ENCODE measurements at places on chromosomes 6 and 20.

GRCh38 chr6:160031871-160032270 is 63.0 kb downstream of the IGF2R start:
- DNase-seq = no peak

DNA sequence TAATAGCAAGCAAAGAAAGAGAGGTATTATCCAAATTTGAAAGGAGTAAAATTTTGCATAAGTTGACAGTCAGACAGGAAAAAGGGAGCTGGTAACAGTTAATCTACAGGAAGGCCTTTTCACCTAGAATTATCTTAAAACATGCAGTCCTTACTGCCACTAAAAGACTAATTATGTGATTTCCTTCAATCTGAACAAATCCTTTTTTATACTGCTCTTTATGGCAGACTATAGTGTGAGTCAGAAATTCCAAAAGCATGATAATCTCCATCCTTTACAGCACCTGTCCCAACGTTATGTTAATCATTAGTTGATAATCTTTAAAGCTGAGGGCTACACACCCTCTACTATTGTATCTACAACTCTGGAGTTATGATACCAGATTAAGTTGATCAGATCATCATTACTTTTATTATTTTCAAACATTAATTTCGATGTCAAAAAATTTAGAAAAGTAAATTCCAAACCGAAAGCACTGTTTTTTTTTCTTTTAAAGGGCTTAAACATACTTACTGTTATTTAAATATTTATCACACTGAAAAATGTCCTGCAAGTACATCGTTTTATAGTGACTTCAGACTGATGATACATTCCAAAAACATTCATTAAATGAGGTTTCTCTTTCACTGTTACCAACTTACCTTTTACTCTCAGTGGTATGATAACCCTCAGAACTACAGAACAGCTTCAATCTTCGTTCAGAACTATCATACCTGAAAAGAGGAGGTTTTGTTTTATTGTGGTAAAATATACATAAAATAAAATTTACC is 33.2 kb upstream of the AKAP7 start:
- no peak for DNase-seq

GRCh38 chr20:13788167-13788834 is 3.5 kb downstream of the NDUFAF5 start:
- DNase-seq = no peak

DNA sequence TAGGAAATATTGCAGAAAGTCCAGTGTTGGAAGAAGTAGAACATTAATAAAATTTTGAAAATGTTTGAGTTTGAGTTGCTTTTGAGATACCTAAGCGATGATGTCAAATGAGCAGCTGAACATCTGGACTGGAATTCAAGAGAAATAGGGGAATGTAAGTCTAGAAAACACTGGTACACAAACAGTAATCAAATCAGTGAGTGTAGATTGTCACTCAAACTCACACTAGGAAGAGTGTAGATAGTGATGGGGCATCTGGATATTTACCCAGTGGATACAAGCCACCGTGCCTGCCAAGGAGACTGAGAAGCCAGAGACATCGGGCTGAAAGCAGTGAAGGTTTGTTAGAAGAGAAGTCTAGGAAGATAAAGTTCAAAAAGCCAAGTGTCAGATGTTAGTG is 2.2 kb downstream of the HMGCLL1 start:
- DNase-seq = no peak

DNA sequence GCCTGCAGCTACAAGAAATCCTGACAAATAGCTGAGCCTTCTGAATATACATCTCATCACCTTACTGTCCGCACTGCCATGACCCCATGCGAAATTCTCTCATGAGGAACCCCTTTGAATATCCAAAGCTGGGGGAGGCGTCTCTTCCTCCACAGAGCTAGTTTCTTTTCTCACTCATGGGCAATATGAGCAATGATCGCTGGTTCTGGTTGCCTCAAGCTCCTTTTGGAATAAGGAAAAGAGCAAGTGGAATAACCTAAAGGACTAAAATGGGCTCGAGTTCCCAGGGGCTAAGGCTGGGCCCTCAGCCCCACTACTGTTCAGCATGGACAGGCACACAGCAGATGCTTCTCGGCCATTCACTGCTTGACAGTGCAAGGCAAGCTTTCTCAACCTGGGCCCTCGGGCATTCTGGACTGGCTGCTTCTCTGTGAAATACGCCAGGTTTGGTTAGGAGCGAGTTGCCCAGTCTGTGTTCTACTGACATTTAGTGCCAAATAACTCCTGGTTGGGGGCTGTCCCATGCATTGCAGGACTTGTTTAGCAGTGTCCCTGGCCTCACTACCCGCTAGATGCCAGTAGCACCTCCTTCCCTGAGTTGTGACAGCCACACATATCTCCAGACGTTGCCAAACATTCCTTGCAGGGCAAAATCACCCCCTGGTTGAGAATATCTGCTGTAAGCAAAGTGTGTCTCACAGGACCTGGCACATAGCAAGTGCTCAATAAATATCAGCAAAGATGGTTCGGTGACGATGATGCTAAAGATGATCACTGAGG is 156.8 kb downstream of the CEBPB start:
- no peak for DNase-seq

GRCh38 chr20:50930139-50930975 is 880 bp downstream of the ADNP start:
- DNase-seq = no peak

DNA sequence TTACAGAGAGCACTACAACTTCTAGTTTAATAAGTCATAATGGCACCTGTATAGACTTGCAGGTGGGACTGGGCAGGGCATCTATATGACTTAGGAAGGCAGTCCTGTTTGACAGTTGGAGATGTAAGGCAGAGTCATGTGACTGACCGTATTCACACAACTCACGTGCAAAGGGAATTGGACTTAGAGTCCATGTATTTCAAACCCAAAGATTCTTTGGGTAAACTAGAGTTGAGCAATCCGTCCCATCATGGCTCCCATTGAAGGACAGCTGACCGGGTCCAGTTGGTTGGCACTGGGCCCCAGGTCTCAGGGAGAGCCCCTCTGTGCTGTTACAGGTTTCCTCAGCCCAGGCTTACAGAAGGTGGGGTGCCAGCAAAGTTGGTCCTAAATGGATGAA is 121.9 kb downstream of the ARID1B start:
- no peak for DNase-seq

DNA sequence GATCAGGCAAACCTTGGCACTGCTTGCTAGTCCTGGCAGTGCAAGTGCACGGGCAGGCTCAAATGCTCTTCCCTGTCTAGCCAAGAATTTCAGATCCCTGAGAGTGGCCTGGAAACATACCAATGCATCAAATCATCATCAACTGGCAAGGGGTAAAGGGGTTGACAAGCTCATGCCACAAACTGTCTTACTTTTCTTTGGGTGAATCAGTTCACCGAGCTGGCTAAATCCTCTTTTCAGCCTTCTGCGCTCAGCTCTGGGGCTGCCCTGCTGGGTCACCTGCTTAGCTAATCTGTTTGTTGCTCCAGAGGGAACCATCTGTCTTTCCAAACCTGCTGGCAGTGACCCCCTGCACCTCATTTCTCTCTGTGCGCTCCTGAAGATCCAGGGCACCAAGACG is 59.5 kb downstream of the LYRM4 start:
- no peak for DNase-seq

- no peak for DNase-seq
These were observed 113.9 kb downstream of the HFE start for GRCh38 chr6:26200918-26201721.

DNA sequence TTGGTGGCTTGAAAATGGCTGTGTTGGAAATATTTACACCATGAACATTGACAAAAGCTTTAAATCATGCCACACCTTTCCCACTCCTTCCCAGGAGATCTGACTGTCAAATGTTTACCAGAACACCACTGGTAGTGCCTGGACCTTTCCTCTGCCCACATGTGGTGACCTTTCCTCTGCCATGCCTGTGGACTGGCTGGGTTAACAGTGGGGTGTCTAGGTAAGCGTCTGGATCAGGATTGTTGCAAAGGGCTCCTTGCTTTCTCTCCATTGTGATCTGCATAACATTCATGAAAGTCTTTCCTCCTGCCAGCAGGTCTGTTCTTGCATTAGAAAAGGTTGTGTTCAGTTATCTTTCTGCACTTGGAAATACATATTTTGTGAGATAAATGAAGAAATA is 572.7 kb downstream of the DHX35 start:
- DNase-seq = no peak

- DNase-seq = no peak
These were observed 44.8 kb upstream of the SLC17A4 start for GRCh38 chr6:25709761-25710160.

DNA sequence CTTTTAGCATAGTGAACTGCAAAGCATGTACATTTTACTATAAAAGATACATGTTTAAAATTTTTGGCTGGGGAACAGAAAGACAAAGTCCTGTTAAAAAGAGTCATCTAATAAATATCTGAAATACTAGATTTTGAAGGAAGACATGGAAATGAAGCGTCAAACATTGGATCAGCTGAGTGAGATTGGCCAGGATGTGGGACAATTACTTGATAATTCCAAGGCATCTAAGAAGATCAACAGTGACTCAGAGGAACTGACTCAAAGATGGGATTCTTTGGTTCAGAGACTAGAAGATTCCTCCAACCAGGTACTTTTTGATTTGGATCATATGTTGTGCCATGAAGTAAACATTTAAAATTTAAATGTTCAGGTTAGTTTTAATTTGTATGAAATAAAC is 162.3 kb downstream of the UTRN start:
- no peak for DNase-seq

DNA sequence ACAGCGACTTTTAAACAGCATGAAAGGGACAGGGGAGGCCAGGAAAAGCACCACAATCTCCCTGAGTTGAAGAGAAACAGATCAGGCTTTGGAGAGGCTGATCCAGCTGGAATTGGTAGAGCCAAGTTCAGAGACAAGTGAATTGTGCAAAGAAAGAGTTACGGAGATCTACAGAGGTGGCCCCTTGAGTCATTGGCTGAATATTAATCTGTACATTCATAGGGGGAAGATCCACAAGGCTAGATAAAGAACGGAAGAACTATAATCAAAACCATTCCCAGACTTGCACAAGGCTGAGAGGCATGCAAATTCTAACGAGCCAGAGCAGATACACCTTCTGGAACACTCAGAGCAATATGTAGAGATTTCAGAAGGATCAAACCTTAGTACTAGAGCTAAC is 14.2 kb upstream of the FOXQ1 start:
- no peak for DNase-seq

DNA sequence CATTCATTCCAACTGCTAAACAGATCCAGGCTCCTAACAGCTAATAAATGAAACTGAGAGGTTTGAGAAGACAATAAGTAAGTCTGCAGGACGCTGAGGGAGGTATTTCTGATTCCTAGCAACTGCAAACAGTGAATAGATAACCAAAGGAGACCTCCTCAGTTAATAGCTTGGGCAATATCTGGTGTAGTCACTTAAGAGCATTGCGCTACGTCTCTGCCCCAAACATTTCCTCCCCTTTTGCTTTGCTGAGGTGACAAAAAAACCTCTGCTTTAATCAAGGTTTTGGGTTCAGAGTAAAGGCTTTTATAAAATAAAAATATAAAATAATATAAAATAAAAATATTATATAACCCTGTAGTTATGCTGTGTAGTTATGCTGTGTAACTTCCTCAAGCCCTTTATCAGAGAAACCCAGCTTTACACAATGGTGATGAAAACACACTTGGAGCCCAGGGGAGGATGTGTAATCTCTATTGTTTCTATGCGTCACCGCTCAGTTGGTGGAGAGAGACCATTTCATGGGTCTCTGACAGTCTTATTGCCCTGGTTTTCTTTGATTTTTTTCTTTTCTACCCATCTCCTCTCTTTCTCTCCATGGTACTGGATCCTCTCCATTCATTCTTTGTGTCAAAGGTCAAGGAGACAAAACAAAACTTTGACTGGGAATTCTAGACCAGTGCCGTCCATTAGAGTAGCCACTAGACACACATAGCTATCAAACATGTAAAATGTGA is 18.9 kb upstream of the CALHM5 start:
- no peak for DNase-seq

- no peak for DNase-seq
These were observed 116.6 kb downstream of the PTPRK start for GRCh38 chr6:128403618-128404444.

GRCh38 chr6:8731874-8732273 is 296.5 kb upstream of the SLC35B3 start:
- no peak for DNase-seq

- no peak for DNase-seq
These were observed 18.0 kb downstream of the HECA start for GRCh38 chr6:139152892-139153271.

DNA sequence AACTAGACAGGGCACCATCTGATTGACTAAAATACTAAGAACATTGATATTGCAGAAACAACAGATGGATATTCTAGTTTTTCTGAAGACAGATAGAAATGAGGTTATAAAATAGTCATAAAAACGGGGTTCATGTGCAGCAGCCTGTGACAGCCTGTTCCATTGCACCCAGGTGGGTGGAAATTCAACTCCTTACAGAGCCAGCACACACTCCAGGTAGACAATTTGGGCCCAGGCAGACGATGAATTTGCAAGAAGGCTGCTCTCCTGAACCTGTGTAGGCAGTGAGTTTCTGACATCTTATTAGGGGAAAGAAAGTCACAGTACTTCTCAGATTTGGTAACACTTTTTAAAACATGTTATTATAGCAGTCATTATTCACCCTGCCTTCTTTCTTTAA is 414.1 kb downstream of the PHF3 start:
- no peak for DNase-seq

GRCh38 chr6:157741948-157742556 is 81.0 kb upstream of the SNX9 start:
- DNase-seq = no peak

- DNase-seq = no peak
These were observed 56.6 kb upstream of the SUPT3H start for GRCh38 chr6:45434381-45434700.

DNA sequence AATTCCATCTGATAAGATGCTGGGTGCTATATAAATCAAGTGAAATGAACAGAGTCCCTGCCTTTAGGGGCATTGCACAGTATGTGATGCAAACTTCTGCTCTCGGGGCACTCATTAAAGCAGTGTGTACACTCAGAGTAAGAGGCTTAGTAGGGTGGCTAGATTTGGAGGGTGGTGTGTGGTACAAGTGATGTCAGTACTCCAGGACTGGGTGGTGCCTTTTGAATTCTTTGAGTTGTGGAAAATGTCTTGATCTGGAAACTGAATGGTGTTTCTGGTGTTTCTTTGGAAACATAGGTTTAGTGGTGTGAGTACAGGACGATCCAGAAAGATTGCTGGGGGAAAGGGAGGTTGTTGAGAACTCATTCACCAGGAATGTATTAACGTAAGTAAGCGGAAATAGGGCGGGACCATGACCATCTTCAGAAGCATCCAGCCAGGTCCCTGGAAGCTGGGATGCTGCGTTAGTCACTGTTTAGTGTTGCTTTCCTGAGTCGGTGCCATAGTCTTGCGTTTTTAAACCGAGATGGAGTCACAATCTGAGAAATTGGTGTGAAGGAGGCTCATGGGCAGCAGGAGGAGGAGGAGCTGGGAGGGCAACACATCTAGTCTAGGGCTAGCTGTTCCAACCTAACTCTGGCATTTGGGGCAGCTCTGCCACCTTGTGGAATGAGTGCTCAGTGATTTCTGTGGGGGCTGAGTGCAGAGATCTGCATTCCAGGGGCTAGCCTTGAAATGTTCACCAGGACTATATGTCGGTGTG is 70.3 kb downstream of the SCAND1 start:
- peak; percentile 93 for DNase-seq

DNA sequence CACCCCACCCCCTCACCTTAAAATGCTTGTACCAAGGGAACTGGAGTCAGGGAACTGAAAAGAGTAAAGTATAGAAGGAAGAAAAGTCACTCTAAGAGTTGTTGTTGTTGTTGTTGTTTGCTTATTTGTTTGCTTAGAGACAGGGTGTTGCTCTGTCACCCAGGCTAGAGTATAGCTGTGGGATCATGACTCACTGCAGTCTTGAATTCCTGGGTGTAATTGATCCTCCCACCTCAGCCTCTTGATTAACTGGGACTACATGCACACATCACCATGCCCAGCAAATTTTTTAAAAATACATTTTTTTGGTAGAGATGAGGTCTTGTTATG is 681.6 kb upstream of the GJE1 start:
- peak; percentile 15 for DNase-seq

Measured in epithelial cell of proximal tubule (primary cell).